ENCODE measurements at places on chromosomes 4 and X.

- no peak for DNase-seq
These were observed 5.5 kb downstream of the GSTCD start for GRCh38 chr4:105714071-105714521.

- DNase-seq: no peak
These were observed 97.9 kb upstream of the DDIT4L start for GRCh38 chr4:100288161-100288560.

DNA sequence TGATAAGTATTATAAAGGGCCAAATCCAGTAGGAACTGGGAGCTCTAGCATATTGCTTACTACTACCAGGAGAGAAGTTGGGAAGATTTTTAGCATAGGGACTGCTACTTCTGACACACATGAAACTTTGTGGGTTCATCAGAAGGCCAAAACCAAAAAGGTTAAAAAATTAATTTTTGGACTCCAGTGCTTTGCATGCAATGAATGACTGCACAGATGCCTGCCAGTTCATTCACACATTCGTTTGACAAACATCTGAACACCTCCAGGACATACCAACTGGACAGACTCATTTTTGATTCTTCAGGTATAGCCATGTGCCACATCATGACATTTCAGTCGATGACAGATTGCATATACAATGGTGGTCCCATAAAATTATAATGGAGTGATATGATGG is 79.8 kb downstream of the MID1IP1 start:
- DNase-seq: no peak

GRCh38 chr4:24243641-24244040 is 340.7 kb downstream of the DHX15 start:
- DNase-seq: no peak

- peak; percentile 86 for DNase-seq
These were observed at the start of gene ZBTB33 for GRCh38 chrX:120250522-120251271. TSS of gene ZBTB33 (plus strand) at chrX:120250812. CDS start at chrX:120253416, 2,604 bp downstream.

- DNase-seq: peak; percentile 62
These were observed 15.2 kb upstream of the ANXA10 start for GRCh38 chr4:168076989-168077725.

DNA sequence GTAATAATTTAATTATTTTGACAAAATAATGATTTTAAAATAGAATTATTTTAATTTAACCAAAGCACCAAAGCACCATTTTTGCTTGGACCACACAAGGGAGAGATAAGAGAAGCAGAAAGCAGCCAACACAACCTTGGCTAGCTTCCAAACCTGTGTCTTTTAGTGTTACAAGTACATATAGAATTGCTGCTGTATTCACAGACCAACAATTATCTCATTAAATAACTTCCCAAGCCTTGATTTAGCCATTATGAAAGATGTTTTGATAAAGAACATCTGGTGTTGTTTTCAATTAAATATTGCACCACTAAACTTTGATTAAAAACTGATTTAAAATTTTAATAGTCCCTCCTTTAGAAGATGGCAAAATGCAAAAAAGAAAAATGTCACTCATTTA is 14.0 kb upstream of the IGFBP7 start:
- DNase-seq: no peak

DNA sequence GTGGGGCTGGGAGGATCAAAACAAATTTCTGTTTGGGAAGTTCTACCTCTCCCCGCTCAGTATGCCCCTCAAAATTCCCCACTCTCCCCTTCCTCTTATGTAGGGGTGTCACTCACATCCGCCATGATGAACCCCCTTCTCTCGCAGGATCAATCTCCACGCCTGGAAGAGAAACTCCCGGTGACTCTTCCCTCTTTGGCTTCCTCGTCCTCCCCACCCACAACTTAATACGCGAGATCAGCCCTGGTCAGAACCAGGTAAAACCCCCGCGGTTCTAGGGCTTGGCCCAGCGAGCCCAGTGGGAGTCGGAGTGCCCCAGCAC is 427 bp downstream of the LAMTOR3 start:
- no peak for DNase-seq

GRCh38 chr4:7584098-7584497 is 149.4 kb upstream of the PSAPL1 start:
- no peak for DNase-seq

DNA sequence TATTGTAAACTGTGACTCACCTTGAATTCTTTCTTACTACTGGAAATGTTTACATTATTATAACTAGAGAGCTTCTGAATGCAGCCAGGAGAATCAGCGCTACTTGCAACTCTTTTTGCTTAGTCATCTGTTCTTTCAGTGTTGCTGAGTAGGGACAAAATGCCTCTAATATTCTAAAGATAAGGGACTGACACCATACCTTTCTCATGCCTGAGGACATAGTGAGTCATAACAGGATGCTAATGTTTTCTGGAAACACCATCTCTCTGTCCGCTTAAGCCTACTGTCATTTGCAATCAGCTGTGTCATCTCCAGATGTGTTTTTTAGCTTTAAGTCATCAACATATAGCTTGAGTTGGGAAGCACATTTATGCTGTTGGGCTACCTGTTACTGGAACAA is 108.3 kb downstream of the QRFPR start:
- DNase-seq: no peak

DNA sequence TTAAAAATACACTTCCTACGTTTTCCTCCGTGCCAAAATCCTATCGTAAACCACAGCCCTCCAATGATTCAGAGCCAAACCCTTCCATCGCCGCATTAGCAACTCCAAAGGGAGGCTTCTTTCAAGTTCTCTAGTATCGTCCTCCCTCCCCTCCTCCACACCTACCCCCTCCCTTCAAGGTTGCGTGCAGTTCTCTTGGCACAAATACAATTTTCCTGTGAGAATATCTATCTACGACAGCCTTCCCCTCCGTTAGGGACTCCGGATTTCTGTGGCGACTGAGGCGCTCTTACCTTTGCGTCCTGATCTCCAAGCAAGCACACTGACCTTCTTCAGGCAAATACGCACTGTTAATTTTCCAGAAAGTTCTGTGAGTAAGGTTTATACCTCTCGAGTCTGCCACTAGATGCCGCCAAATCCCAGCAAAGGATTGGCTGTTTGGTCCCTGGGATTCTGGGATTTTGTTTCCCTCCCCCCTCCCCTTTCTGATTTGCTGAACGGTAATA is 1.2 kb upstream of the MORF4L2 start:
- DNase-seq: peak; percentile 64

DNA sequence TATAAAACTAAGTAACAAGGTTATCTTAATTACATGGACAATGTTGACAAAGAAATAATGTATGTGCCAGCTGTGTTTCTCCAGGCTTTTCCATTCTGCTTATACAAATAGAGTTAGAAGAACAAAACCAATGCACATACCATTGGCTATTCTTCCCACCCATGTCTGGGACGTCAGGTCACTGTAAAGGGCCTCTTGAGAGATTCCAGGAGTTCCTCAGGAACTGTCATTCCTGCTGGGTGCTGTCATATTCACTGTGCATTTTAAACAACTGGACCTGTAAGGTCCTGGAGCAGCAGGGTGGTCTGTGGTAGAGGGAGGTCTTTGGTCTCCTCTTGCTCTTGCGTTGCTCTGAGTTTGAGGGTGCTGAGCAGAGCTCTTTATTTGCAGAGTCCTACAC is 74.6 kb upstream of the AP1S2 start:
- DNase-seq: no peak

- no peak for DNase-seq
These were observed 2.8 kb downstream of the SH3D19 start for GRCh38 chr4:151322570-151322969.

DNA sequence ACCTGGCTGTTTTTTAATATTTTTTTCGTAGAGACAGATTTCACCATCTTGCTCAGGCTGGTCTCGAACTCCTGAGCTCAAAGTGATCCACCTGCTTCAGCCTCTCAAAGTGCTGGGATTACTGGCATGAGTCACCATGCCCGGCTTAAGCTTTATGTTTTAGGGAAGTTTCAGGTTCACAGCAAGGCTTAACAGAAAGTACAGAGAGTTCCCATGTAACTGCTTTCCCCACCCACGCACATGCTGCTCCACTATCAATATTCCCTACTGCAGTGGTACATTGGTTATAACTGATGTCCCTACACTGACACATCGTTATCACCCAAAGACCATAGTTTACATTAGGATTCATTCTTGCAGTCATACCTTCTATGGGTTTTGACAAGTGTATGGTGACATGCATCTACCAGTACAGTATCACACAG is 62.7 kb downstream of the PRPS1 start:
- DNase-seq: no peak

- no peak for DNase-seq
These were observed 35.3 kb upstream of the ACSL1 start for GRCh38 chr4:184861047-184861446.

DNA sequence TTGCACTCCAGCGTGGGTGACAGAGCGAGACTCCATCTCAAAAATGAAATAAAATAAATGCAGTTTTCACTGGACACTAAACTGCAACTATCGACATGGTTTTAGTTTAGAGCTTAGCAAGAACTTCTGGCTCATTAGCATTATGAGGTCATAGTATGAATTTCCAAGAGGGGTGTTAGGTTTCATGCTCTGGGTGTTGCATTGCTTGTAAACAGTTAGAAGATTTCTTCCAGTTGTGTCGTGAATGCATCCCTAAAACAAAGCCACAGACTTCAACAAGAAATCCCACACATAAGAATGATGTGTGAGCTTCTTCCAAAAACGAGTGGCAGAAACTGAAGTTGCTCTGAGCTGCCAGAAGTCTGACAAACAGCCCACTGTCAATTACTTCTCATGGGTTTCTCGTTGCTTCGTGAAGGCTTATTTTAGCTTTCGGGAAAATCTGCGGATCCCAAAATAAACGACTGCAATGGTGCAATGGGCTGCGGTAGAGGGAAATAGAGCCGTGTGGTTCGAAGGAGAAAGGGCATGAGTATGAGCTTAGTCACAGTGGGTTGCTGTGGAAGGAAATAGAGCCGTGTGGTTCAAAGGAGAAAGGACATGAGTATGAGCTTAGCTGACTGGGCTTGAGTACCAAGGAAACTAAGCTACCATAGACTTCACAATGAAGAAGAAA is 354.9 kb downstream of the DHRSX start:
- DNase-seq: no peak

- no peak for DNase-seq
These were observed 38.6 kb downstream of the PTCHD1 start for GRCh38 chrX:23373129-23373804.

DNA sequence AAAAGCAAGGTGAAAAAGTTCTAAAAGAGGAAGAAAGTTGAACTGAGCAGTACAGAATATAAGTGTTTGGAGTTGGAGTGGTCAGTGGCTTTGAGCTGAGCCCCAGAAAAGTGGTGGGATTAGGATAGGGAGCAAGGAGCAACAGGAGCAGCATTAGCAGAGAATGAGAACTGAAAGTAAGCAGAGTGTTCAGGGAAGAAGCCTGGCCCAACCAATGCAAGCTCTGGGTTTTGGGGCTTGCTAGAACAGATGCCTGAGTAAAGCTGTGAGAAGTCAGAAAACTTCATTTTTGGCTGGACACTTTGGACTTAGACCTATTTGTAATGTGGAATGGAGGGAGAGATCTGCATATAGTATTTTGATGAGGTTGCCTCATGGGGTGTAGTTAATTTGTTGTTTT is 17.8 kb downstream of the JADE1 start:
- no peak for DNase-seq

DNA sequence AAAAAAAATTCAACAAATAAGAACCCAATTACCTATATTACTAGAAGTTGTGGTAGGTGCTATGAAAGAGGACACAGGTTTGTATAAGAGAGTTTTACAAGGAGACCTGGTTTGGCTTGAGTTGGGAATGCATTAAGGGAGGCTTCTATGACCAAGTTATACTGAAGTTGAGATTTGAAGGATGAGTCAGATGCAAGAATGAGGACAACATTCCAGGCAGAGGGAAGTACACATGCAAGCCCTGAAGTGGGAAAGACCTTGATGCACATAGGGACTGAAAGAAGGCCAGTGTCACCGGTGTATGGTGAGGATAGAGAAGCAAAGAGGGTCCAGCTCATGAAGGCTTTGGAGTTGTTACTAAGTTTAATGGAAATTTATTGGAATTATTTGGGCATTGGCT is 52.2 kb downstream of the ANK2 start:
- no peak for DNase-seq

DNA sequence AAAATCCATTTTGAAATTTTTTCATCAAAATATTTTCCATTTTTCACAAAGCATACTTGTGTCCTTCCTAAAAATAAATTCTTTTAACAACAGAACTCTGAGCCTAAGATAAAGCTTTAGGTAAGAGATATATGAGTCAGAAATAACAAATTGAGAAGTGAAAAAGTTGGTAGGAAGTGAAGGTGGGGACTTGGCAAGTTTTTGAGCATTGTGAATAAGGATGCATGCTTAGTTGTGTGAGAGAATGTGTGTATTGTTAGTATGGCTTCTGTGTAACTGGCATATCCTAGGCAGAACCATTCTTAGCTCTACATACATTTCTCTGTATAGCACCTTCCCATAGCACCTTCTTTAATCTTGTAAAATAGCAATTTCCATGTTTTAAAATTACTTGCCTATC is 6.8 kb downstream of the ASB5 start:
- no peak for DNase-seq

DNA sequence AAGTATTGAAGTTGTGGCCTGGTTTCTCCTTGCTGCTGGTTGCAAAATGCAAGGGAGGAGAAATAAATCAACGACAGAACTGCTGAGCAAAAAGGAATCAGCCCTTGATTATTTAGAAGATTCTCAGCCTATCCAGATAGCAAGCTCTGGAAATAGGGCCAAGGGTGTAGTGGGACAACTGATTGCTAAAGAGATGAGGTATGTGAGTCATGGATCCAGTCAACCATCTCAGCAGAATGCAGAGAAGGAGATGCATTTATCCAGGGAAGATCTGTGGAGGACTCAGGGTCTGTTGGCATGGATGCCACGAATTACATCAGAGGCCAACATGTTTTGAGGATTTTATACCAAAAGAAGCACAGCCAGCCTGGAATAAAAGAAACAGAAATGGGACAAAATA is 36.7 kb downstream of the FOXR2 start:
- DNase-seq: no peak

DNA sequence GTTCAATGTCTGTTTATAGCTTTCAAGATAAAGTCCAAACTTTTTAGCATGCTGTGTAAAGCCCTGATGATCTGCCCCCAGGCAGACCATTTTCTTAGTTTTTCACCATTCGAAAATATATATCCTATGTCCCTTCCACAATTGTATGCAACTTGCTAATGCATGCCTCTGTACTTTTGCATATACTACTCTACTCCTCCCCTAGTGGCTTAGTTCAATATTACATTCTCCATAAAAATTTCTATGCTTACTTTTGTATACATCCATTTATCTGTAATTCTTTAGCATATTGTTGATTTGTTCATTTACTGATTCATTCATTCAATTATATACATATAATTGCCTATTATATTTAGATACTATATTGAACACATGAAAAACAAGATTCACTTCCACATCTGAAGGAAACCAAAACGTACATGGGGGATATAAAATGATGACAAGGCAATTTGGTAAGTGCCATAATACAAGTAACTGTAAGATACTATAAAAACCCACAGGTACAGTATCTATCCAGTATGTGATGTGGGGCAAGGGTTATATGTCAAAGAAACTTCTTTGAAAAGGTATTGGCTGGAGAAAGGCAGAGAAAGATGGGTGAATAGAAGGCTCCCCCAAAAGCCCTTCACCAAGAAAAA is 902.5 kb downstream of the FAM133A start:
- no peak for DNase-seq

GRCh38 chr4:148114436-148114835 is 327.8 kb downstream of the NR3C2 start:
- DNase-seq: no peak
